Activated CD8-positive, alpha-beta T cell treated with anti-CD3 and anti-CD28 coated beads for 36 hours (primary cell): ENCODE measurements at places on chromosomes 12 and 14. TPM values are rescaled to one million over a fixed set of nuclear protein-coding genes. Genes with fewer than 3 reads are reported as not detected.

- H3K27me3 ChIP-seq = peaks cover 21% of the 10 kb centered on the region
- H3K27ac ChIP-seq = no peak overlapping the region
- peak overlapping the region; percentile 26 for H3K4me3 ChIP-seq
Measured at GRCh38 chr14:26596543-26597061, 1.2 kb downstream of the NOVA1 start.

DNA sequence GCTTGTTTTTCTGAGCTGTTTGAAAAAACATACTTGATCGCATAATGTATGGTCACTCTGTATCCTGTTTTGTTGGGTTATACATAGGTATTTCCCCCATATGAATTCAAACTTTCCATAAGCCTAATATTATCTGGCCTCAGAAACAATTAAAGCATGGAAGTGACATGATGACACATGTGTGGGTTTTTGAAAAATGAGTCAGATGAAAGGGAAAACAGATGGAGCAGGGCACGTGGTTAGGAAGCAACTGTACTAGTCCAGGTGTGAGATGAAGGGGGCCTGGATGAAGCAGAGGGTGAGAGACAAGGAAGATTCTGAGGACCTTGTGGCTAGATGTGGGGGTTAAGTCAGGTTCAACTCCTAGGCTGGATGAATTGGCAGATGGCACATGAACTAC, 92.7 kb upstream of the DNM1L start:
- no peaks in the 10 kb centered on the region for H3K27me3 ChIP-seq
- peaks cover 53% of the 10 kb centered on the region for H3K4me1 ChIP-seq
- peaks cover 2% of the 10 kb centered on the region for H3K36me3 ChIP-seq

DNA sequence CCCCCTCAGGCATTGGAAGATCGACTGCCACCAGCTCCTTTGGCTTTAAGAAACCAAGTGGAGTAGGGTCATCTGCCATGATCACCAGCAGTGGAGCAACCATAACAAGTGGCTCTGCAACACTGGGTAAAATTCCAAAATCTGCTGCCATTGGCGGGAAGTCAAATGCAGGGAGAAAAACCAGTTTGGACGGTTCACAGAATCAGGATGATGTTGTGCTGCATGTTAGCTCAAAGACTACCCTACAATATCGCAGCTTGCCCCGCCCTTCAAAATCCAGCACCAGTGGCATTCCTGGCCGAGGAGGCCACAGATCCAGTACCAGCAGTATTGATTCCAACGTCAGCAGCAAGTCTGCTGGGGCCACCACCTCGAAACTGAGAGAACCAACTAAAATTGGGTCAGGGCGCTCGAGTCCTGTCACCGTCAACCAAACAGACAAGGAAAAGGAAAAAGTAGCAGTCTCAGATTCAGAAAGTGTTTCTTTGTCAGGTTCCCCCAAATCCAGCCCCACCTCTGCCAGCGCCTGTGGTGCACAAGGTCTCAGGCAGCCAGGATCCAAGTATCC, 288.7 kb downstream of the NAV3 start:
- no peak overlapping the region for H3K27ac ChIP-seq
- H3K4me1 ChIP-seq = no peaks in the 10 kb centered on the region
- H3K4me3 ChIP-seq = no peak overlapping the region
- H3K36me3 ChIP-seq = no peaks in the 10 kb centered on the region
- no peak for DNase-seq

DNA sequence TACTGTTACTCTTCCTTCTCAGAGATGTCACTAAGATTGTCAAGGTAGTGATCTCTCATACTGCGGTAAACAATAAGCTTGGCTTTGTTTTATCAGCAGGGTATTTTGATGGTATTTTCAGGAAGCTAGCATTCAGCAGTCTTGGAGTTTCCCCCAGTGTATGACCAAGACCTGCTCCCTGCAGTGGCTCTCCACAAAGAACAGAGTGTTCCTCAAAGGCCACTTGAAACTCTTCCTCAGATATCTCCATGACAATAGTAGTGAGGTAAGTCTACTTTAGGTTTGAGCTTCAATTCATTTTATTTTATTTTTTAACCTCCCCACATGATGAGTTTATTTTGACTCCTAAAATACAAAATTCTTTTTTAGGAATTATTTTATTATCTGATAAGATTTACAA, 74.0 kb upstream of the G2E3 start:
- no peak overlapping the region for H3K27ac ChIP-seq
- H3K4me1 ChIP-seq = no peaks in the 10 kb centered on the region
- H3K36me3 ChIP-seq = no peaks in the 10 kb centered on the region
- no peak overlapping the region for H3K4me3 ChIP-seq
- no peak for DNase-seq

Gene PLA2G1B
- 0.99 TPM for total RNA-seq
